ENCODE measurements at places on chromosomes 1 and 21.

DNA sequence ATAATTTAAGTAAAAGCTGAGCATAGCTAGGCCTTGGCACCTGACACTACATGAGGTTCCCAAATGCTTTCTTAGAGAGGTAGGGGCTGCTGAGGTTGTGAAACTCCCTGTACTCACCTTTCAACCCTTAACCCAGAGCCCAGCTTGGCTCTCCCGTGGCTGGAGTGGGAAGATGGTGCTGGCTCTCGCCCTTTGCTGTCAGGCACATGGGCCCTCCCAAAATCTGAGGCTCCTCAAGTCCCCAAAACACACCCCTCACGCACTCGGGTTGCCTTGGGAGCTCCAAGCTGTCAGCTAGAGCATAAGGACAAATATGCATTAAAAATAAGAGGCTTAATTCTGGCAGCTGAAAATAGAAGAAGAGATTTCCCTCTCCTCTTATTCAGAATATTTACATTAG, 46.7 kb upstream of the PLPPR4 start:
- no peak for DNase-seq

DNA sequence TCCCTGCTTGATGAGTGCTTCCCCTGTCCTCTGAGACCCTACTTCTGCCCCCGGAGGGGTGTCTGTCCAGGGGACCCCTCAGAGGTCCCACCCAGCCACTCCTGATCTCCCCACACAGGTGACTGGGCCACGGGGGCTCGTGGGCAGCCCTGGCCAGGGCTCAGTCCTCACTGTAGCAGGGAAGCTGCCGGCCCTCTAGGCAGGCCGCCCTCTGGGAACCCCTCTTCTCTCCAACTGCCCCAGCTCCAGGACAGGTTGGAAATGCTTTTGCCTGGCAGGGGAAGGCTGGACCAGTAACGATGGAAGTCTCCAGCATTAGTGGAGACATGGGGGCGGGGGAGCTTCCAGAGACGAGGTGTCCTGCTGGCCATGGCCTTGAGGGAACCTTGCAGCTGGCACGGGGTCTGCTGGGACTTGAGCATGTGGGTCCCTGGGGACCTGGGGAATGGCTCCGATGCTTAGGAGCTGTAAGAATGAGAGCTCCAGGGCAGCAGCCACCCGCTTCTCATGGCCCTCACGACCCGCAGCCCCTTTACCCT, 3.1 kb upstream of the FNDC10 start:
- DNase-seq = no peak

DNA sequence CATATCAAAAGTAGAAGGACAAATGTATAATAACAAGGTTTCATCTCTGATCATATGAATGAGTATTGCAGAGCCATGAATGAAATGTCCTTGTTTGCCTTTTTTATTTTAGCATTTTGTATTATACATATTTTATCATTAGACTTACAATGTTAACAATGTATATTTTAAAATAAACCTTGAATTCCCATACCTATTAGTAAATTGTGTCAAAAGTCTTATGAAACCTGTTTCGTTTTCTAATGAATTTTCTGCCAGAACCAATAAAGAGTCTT, 646 bp downstream of the DNAJB4 start:
- DNase-seq = no peak

- no peak for DNase-seq
Measured at GRCh38 chr1:34806396-34806795, 13.6 kb downstream of the GJA4 start.

DNA sequence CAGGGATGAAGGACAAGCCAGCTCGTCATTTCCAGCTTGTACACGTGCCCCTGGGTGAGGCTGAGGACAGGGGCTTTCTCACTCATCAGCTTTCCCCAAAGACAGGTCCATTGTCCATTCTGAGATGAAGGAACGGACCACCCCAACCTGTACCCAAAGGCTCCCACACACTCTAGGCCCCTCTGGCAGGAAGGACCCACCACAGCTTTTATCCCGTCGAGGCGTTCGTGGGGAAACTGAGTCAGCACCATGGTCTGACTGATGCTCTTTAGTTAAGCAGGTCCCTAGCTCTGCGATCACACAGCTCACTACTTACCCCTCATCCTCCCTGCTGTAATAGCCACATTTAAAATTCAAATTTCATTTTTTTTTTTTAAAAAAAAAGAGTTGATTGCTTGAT, 117.3 kb downstream of the AJAP1 start:
- DNase-seq = no peak

DNA sequence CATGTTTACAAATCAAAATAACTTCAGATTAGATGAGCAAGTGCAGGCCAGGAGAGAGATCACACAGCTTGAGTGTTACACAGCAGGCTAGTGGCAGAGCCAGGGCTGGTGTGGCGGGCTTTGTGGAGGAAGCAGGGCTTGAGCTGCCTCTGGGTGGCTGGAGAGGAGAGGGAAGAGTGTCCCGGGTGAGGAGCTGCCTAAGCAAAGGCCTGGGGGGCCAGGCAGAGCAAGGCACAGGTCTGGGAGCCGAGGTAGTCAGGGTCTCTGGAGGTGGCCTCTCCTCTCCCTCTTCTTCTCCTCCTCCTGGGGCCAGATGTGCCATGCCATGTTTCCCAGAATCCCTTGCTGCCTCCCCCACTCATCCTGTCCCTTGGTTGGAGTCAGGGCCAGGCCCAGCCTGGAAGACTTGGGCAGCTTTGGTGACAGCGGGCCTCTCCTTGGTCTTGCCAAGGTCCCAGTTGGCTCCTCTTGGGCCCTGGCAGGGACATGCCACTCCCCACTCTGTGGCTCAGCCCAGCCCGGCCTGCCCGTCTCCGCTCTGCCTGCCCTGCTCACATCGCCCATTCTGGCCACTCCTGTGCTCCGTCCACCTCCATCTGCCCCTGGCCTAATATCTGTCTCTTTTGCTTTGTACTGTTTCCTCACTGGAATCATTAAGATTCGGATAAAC, 70.3 kb downstream of the PTPRU start:
- DNase-seq = no peak

GRCh38 chr21:45827302-45827692, 154.3 kb upstream of the COL6A1 start:
- DNase-seq = peak; percentile 34

GRCh38 chr1:29470087-29470787, 233.9 kb downstream of the PTPRU start:
- no peak for DNase-seq

GRCh38 chr1:212542761-212543187, 65.8 kb upstream of the ATF3 start:
- DNase-seq = no peak

DNA sequence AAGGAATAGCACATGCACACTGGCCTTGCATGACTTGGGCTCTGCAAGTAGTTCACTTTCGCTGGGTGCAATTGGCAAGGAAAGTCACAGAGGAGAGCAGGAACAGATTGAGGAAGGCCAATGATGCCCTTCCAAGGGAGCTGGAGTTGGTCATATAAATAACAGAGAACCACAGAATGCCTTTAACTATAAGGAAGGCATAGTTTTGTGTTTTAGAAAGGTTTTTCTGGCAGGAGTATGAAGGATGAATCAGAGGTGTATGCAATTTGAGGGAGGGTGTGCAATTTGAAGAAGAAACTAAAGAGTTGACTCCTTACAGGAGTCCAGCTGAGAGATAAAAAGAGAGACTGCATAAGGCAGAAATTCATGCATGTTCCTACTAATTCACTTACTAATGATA, 112.1 kb downstream of the PHTF1 start:
- DNase-seq = no peak

DNA sequence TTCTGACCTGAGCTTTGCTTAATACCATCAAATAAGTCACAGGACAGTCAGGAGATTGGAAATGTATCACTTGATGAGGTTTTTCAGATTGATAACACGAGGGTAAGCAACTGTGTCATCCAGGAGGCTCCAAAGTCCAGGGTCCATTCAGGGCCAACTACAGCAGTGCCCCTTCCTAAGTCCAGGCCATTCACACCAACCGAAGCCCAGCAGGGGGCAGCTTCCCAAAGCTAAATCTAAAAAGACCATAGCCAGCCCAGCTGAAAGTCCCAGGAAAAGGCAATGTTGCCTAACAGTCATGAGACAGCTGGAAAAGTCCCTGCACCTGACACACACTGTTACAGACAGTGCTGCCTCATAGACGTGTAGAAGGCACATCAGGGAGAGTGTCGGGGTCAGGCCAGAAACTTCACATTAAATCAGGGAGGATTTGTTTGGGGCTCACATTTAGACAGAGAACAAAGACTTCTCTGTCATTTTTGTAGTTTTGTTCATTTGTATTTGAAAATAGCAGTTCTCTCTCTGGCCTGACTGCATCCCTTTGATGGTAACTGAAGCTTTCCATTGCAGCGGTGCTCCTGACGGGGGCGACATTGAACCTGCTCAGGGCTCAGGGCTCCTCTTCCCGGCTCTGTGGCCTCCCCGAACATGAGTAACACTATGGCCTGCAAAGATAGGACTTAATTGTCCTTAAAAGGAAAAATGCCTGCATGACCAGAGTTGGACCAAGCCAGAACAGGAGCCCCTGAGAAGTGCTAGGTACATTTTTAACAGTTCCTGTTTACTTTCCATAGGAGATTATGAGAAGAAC, 200.4 kb downstream of the NRIP1 start:
- peak; percentile 20 for DNase-seq

DNA sequence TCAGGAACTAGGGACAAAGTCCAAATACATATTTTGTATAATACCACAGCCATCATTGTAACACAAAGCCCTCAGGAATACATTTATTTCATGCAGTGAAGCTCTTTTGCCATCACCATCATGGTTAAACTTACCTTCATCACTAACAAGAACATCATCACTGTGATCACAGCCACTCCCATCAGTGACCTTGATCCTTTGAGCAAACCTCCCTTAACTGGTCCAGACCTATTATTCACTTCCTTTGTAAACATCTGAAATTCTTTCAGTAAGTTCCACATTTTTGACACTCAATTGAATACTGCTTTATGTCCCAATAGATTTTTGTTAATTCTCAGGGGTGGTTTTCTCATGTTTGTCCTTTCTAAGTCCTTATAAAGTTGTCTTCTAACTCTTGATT, 16.2 kb upstream of the KPRP start:
- DNase-seq = no peak

DNA sequence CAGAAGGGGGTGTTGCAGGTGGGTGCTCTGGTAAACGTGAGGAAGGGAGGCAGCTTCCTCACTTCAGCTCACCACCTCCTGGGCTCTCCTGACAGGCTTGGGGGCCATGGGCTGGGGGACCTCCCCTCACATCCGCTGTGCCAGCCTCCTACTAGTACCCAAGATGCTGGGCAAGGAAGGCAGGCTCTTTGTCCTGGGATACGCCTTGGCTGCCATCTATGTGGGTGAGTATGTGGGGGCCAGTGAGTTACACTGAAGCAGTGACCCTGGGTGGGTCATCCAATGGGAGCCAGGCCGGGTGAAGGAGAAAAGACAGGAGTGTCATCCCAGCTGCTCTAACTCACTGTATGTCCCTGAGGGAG, 5.7 kb downstream of the DCST1 start:
- DNase-seq = no peak

- no peak for DNase-seq
Measured at GRCh38 chr21:36117286-36117741, 17.6 kb upstream of the CBR3 start.

- no peak for DNase-seq
Measured at GRCh38 chr1:54069791-54070170, 16.4 kb downstream of the TCEANC2 start.

- no peak for DNase-seq
Measured at GRCh38 chr1:180976732-180977357, 45.8 kb downstream of the STX6 start.

GRCh38 chr1:112317140-112317539, 78.9 kb upstream of the CTTNBP2NL start:
- no peak for DNase-seq

DNA sequence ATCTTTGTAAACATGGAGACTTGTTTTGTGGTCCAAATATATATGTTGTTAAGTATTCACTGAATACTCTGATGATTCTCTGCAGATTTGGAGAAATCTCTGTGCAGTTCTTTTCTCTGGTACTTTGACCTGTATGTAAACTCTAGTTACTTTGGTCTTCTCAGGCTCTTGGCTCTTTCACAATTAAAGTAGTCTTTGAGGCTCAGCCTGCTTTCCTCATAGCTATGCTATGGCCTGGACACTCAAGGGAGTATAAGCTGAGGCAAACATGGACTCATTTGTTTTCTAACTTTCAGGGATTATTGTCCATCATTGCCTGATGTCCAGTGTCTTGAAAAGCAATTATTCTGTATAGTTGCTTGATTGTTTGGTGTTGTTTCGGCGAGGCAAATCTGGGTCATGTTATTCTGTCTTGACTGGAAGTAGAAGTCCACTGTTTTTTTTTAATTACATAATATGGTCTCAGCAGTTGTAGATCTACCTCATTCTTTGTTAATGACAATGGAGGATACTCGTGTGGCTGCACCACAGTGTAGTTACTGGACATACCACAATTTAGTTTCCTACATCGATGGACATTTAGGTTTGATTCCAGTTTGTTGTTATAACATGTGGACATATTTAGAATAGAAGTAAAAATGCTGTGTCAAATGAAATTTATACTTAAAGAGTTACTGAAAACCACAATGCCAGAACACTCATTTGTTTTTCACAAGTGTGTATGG, 9.2 kb downstream of the PTBP2 start:
- no peak for DNase-seq

- DNase-seq = no peak
Measured at GRCh38 chr1:100869996-100870395, 24.6 kb downstream of the EXTL2 start.
